Stimulated activated CD8-positive, alpha-beta memory T cell treated with anti-CD3 and anti-CD28 coated beads, Interleukin-4, amount 100 ng/mL, for 1 hour (primary cell): ENCODE measurements at places on chromosomes 2 and 18.

- DNase-seq = no peak
Measured at GRCh38 chr2:241499146-241499965, 9.0 kb downstream of the STK25 start.

DNA sequence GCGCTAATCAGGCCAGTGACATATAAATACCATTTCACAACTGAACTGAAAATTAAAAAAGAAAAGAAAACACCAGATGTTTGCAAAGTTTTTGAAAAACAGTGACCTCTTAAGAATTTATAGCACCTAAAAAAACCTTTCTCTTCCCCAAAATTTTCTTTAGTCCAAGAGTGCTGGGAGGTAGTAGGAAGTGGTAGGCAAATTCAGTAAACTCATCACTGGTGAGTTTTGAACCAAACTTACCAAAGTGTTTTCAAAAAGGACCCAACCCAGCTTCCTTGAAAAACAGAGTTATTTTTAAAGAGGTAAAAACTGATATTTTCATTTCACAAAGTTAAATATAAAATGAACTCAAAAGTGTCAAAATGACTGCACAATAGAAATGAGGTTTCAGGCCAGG lies 90.4 kb downstream of the TMEM247 start:
- DNase-seq = no peak

- no peak for DNase-seq
Measured at GRCh38 chr2:126859631-126860030, 39.1 kb upstream of the TEX51 start.

GRCh38 chr2:8378016-8378810 lies 303.6 kb upstream of the ID2 start:
- DNase-seq = no peak

DNA sequence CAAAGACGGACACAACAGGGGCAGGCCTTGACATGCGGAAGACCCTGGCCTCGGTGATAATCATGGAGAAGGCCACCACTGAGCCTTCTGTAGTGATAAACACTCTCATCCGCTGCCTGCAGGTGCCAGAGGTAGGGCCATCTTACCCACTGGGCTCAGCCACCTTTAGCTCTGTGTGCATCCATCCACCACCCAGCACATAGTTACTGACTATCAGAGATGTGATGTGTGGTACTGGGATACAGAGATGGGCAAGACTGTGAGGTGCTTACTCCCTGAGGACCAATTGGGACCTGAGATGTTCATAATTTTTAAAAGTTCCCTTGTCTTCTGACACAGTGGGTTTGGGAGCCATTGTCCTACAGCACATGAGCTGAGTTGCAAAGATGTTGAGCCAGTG lies 1.6 kb downstream of the MROH2A start:
- DNase-seq = no peak

DNA sequence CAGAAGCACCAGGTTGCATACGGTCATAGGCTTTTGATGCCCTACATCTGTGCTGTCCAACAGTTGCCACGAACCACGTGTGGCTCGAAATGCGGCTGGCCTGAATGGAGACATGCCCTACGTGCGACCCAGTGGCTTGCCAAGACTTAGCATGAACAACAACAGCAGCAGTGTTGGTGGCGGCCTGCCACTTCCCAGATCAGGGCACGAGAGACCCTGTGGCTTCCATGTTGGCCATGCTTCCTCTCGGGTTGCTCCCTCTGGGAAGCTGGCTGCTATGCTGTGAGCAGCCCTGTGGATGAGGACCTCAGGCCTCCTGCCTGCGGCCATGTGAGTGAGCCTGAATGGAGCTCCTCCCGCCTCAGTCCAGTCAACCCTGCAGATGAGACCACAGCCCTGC lies 212.3 kb downstream of the HDAC4 start:
- no peak for DNase-seq

DNA sequence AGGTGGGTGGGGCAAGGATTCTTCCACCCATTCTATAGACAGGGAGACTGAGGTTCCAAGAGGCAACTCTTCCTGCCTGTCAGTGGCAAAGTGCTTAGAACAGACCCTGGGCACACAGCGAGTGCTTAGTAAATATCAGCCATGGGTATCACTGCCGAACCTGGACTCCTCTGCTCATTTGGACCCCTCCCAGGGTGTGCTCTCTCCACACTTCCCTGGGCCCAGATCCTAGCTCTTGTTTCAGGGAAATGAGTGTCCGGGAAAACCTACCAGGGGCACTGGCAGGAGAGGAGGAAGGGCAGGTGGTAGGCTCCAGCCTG lies 136.3 kb downstream of the CYP26B1 start:
- no peak for DNase-seq

GRCh38 chr18:60060578-60060977 lies 160.8 kb downstream of the PMAIP1 start:
- no peak for DNase-seq

GRCh38 chr18:11304928-11305327 lies 155.6 kb upstream of the PIEZO2 start:
- no peak for DNase-seq

- DNase-seq = no peak
Measured at GRCh38 chr2:15956751-15957736, 16.7 kb downstream of the MYCN start.

- no peak for DNase-seq
Measured at GRCh38 chr2:27795093-27795834, 23.7 kb downstream of the MRPL33 start.

GRCh38 chr18:31723990-31724711 lies 36.5 kb downstream of the SLC25A52 start:
- DNase-seq = no peak

GRCh38 chr18:14971461-14972185 lies 223.7 kb downstream of the ANKRD30B start:
- DNase-seq = no peak

- DNase-seq = peak; percentile 21
Measured at GRCh38 chr18:63963615-63964256, 6.1 kb upstream of the SERPINB8 start.

DNA sequence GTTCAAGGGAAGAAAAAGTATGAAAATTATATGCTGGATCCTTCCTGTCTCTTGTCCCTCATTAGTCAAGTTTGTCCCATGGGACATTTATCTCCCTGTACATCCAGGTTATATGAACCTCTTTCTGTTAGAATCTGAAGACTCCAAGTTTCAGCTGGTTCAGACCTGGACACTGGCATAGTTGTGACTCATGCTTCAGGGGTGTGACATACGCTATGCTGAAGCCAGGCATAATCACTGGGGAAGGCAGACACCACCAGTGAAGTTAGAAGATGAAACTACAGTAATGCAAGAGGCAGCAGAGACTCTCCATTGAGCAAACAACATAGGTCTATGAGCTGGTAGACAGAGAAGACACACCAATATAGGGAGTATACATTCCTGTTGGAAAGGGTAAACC lies 269.7 kb upstream of the SLC8A1 start:
- no peak for DNase-seq

GRCh38 chr2:171346723-171347557 lies 86.8 kb downstream of the METTL8 start:
- DNase-seq = no peak

GRCh38 chr2:119943058-119943457 lies 69.8 kb upstream of the EPB41L5 start:
- no peak for DNase-seq

GRCh38 chr2:209593930-209594329 lies 170.1 kb downstream of the MAP2 start:
- no peak for DNase-seq

DNA sequence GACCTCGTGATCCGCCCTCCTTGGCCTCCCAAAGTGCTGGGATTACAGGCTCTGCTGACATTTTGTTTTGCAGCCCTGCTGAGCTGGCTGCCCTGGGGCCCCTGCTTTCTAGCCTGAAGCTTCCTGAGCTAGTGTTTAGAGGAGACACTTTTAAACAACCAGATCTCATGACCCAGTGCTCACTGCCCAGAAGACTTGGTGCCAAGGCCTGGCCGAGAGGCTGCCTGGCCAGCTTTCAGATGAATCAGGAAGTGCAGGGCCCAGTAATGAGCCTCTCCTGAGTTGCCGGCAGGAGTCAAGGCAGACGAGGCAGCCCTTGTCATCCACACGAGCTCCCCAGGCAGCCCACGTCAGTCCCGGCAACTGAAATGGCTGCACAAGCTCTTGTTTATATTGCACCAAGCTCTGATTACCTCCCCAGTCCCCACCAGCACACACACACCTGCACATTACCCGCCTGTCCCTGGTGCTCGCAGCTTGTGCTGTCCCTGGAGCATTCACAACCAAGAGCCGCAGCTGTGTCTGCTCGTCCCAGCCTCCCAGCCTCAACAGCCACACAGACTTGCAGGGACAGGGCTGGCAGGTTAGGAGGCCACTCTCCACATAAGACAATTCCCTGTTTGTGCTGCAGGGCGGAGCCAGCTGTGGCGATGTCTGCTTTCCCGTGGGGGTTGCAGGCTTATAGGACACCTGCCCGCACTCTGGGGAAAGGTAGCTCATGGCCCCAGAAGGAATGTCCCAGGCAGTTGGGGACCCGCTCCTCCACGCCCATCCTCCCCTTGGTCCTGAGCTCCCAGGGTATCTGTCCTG lies 331.2 kb upstream of the MYT1L start:
- no peak for DNase-seq

DNA sequence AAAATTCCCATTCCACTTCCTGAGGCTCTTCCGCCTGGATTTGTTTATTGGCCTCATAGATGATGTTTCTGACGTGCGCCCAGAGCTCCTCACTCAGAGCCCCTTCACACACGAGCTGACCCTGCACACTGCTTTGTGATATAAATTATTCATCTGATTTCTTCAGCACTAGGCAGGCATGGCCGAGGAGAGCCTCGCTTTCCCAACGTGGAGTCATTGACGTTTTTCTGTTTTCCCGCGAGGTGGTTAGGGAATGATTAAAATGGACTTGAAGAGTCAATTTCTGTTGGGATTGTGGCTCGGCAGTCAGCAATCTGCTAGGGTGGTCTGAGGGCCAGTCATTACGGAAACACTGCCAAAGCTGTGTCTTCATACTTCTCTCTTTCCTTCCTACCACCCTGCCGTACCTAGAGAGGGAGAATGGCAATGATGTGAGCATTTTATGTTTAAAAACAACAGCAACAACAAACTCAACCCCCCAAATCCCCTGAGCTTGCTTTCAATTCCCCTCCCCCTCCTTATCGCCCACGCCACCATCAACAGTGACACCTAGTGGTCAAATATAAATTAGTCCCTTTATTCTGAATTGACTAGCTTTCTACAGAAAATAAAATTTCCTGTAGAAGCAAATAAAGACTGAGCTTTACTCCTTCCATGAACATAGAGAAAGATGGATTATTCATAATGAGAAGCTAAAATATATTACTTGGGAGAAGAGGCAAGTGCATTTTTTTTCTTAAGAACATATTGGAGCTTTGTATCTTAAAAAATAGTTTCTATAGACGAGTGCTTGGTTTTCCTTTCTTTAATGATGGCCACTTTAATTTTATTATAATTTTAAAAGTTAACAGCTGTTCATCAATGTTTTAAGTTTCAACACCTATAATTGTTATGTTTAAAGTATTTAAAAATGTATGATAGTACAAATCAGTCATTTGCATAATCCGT lies 285.1 kb downstream of the MTX2 start:
- DNase-seq = no peak

GRCh38 chr2:43759195-43759594 lies 14.6 kb upstream of the DYNC2LI1 start:
- DNase-seq = no peak

DNA sequence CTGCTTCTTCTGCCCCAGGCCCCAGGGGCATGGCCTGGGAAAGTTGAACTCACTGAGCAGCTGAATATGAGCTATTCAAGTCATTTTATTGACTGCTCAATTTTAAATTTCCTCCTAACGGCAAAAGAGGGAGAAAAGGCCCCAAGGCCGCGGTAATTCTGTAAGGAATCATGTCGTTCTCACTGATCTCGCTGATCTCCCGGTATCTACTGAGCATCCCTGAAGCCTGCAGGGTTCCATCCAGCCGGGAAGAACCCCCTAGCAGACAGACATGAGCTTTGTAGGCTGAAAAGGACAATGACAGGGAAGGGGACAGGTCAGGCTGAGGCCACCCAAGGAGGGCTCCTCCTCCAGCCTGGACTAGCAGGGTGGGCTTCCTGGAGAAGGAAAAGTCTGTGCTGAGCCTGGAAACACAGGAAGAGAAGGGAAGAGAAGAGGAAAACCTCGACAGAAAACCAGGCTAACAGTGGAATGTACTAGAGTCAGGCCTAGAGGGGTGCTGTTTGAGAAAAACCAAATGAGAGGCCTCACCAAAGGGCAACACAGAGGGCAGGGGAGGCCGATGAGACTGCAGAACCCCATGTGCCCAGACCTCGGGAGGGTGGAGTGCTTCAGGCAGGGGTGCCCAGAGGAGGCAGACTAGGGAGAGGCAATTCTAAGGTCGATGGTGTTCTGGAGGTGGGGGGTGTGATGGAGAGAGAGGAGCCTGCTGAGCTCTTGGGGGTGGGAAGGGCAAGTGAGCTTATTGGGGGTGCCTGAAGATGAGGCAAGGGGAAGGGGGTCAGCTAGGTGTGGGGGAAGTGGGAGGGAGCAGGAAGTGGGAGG lies 2.9 kb upstream of the NPPC start:
- no peak for DNase-seq

- DNase-seq = no peak
Measured at GRCh38 chr2:111629983-111630382, 254.0 kb downstream of the ANAPC1 start.

DNA sequence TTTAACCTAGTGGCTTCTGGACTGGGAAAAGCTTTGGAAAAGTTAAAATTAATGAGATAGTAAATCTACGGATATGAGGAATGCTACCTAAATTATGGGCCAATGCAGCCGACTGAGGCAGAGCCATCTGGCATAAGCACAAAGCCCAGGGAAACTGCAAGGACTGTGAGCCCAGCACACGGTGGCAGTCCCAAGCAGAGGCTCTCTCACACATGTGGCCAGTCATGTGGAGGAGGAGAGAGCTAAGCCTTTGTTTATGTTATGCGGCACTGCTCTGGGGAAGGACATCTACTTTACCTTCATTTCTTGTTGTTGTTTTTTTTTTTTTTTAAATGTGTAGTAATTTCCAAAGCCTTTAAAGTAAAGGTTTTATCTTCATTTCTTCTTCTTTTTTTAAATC lies 267.0 kb downstream of the STK39 start:
- no peak for DNase-seq

DNA sequence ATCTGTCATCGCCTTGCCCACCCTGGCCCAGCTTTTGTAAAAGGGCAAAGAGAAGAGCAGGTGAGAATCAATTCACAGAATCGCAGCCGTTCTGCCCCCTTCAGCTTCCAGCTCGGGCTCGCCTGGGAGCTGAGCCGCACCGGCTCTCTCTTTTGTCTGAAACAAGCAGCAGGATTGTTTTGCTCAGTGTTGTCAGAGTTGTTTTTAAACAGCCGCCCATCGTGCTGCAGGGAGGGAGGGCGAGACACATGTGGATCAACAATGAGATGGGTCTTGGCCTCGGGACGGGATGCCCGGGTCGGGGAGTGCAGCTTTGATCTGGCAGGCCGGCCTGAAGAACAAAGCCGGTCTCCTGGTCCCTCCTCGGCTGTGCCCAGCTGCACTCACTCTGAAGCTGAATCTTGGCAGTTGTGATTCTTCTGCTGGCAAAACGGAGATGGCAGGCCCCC lies 39.7 kb upstream of the HDAC4 start:
- DNase-seq = no peak
